ENCODE measurements at places on chromosomes 1 and 21. TPM values are rescaled to one million over a fixed set of nuclear protein-coding genes. Genes with fewer than 3 reads are reported as not detected.
A peak's percentile ranks its signal among the peaks of the same experiment; 100 is the strongest.

GRCh38 chr1:230568676-230569075, 73.6 kb upstream of the COG2 start:
- DNase-seq = no peak

- DNase-seq = no peak
Observed at GRCh38 chr1:164534863-164535610, 23.9 kb upstream of the PBX1 start.

GRCh38 chr21:39000496-39000895, 182.8 kb downstream of the PSMG1 start:
- no peak for DNase-seq

- peak; percentile 6 for DNase-seq
Observed at GRCh38 chr21:44618504-44618903, 6.6 kb downstream of the KRTAP10-8 start.

DNA sequence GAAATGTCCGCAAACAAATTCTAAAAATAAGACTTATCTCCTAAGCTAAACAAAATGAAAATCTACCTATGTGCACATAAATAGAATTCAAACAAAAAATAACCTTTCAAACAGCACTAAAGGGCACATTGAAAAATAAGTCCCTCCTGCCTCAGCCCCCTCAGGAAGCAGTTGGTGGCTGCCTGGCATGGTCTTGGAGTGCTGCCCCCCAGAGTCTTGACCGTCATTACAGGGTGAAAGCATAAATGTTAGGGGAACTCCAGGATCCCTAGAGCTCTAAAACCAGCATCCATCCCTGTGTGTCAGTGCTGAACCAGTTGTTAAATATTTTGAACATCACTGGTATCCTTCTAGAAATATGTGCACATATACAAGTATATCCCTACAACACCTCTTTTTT, 6.5 kb upstream of the NPL start:
- no peak for DNase-seq

Gene LEPROT
- total RNA-seq = 32.6 TPM

DNA sequence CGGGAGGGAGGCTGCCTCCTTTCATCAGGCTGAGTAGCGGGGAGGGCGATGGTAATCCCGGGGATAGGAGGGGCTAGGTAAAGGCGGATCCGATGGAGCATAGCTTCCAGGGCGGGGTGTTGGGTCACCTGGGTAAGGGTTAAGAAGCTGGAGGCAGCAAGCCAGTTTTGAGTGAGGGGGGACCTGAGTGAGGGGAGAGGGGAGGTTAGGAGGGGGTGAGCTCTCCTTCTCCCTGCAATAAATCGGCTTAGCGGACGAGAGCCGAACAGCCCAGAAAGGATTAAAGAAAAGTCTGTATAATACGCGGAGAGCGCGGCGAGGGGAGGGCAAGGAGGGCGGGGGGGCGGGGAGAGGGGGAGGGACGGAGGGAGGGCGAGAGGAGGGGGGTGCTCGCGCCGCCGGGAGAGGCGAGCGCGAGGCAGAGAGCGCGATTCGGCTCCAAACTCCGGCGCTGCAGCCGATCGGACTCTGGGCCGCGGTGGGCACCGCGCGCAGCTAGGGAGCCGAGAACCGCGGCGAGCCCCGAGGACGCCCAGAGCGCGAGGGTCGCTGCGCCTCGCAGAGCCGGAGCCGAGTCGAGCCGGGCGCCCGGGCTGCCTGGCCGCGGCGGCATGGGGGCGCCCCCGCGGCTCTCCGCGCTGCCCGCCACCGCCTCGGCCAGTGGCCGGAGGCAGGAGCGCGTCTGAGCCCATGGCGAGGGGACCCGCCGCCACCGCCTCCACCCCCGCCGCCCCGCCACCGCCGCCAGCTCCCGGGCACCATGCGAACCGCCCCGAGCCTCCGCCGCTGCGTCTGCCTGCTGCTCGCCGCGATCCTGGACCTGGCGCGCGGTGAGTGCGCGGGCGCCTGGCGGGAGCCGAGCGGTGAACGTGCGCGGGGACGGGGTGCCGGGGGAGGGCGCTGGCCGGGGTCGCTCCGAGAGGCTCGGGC, at the start of gene IGSF21:
IGSF21 (plus strand) TSS at position 430 of the 930 bp plus-strand sequence; CDS start at position 761, 331 bp downstream.
- DNase-seq = no peak

Gene CD1D
- total RNA-seq = not detected

DNA sequence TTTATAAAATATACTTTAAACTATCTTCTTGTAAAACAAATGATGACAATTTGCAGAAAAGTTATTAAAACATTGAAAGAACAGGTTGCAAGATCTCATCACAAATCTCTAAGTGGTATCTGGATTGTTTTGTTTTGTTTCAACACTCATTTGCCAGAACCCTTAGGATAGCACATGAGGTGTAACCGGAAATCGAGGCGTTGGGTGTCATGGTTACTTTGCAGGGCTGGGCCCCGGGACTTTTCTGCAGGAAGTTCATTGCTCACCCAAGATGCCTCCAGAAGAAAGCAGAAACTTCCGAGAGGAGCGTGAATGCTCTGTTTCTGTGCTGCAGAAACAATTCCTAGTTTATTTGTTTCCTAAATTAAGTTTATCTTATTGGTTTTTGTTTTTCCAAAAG, 2.5 kb downstream of the DISC1 start:
- peak; percentile 52 for DNase-seq

DNA sequence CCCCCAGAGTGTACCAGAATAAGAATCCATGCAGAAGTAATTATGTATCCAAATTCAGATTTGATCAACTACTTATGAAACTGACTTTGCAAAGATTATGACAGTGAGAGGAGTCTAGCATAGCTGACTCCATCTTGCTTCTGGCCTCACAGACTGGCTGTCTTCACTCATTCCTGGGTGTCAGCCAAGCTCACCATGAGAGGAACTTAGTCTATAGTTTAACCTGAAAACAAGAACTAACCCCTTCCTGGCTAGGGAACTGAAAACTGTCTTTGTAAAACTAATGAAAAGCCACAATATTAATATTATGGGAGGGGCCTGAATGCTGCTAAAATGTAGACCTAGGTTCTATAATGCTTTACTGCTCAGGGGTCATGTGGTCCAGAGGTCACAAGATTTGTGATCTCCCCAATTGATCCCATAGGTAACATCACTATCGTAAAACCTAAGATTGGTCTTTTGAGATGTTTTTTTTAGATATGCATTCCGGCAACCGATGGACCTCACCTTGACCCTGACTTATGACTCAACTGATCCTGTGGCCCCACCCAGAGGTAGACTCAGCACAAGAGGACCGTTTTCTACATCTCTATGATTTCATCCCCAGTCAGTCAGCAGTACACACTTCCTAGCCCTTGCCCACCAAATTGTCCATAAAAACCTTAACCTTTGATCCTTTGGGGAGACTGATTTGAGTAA, 55.2 kb downstream of the ATP1B1 start:
- peak; percentile 18 for DNase-seq

DNA sequence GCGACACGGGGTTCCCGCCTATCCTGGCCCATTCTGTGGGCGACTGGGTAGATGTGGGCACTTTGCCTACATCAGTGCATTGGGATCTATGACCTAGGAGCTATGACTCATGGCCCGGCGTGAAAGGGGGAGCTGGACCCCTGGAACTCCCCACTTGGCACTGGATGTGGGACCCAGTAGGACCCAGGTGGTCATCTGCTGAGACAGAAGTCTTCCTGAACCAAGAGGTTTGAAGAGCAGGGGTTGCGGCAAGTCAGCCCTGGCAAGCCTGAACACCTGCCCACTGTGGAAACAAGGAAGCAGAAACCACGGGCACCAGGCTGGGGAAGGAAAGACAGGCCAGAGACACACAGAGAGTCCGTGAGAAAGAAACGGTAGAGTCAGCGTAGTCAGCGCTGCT, 656.7 kb downstream of the AJAP1 start:
- no peak for DNase-seq

Gene PROX1
- not detected for total RNA-seq

DNA sequence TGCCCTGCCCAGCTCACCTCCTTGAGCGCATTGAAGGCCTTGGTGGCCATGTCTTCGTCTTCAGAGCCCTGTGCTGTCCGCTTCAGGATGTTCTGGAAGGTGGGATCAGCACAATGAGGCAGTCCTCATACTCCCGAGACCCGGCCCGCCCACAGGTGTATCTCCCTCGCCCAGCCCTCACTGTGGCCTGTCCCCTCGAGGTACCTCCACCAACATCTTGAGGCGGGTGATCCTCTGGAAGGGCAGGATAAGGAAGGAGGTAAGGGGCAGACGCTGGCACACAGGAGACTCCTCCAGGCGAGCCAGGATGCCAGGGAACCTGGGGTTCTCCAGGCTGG, 7.1 kb downstream of the ARHGEF19 start:
- no peak for DNase-seq

DNA sequence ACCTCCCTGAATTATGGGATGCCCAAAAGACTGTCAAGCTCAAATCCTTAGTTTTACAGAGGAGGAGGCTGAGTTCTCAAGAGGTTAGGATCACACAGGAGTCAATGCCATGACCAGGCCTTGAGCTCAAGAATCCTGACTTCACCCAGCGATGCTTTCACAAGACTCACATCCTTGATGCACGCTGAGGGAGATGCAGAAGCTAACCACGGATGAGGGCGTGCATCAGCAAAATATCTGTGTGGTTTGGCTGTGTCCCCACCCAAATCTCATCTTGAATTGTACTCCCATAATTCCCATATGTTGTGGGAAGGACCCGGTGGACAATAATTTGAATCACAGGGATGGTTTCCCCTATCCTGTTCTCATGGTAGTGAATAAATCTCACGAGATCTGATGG, 133.2 kb downstream of the KCNJ6 start:
- DNase-seq = peak; percentile 16

Gene EPHB2
- total RNA-seq = 24.9 TPM

DNA sequence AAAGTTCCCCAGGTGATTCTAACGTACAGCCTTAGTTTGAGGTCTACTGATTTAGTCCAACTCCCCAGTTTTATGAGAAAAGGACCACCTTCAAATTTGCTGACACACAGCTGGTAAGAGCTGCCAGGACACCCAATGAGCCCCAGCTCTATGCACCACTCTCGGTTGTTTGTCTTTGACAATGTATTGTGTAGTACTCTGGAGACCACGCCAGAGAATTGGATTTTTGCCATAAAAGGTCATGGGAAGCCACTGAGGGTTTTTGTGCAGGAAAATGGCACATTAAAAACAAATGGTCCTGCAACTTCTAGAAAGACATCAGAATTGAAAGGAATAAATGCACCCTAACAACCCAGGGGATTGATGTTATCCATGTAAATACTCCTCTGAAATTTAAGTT, 7.1 kb upstream of the IER5 start:
- DNase-seq = no peak
